ENCODE measurements at places on chromosomes 11 and 22. TPM values are rescaled to one million over a fixed set of nuclear protein-coding genes. Genes with fewer than 3 reads are reported as not detected.

GRCh38 chr11:62540804-62541701 lies 5.6 kb downstream of the AHNAK start:
- DNase-seq: peak; percentile 79

GRCh38 chr11:30000986-30001750 lies 15.7 kb downstream of the KCNA4 start:
- no peak for DNase-seq

DNA sequence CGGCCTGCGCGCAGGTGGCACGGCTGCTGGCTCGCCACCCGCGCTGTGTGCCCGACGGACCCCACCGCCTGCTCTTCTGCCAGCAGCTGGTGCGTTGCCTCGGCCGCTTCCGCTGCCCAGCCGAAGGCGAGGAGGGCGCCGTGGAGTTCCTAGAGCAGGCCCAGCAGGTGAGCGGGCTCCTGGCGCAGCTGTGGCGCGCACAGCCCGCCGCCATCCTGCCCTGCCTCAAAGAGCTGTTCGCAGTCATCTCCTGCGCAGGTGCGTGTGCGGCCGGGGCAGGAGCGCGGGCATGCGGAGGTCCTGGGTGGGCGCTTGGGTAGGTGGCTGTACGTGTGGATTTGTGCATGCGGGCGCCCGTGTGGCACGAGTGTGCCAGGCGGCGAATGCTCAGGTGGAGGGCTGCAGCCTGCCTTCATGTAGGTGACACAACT lies 8.0 kb downstream of the USP35 start:
- DNase-seq: no peak

The ANAPC15 gene
- total RNA-seq: 62.6 TPM

DNA sequence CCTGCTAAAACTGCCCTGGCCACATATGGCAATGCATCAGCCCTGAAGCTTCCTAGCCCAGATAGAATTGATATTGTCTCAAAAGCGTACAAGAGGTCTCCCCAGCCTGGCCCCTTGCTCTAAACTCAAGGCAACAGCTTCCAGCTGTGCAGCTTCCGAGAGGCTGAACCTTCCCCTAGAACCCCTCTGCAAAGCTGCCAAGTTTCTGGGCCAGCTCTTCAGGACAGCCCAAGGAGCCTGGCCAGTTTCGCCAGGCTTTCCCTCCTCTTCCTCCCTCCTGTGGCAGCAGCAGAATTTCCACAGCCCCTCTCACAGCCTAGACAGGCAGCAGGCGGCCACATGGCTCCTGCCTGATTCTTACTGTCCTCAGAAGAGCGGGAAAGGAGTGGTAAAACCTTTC lies 34.5 kb downstream of the NUMA1 start:
- no peak for DNase-seq

GRCh38 chr11:102669664-102670063 lies 35.9 kb downstream of the MMP27 start:
- DNase-seq: no peak

DNA sequence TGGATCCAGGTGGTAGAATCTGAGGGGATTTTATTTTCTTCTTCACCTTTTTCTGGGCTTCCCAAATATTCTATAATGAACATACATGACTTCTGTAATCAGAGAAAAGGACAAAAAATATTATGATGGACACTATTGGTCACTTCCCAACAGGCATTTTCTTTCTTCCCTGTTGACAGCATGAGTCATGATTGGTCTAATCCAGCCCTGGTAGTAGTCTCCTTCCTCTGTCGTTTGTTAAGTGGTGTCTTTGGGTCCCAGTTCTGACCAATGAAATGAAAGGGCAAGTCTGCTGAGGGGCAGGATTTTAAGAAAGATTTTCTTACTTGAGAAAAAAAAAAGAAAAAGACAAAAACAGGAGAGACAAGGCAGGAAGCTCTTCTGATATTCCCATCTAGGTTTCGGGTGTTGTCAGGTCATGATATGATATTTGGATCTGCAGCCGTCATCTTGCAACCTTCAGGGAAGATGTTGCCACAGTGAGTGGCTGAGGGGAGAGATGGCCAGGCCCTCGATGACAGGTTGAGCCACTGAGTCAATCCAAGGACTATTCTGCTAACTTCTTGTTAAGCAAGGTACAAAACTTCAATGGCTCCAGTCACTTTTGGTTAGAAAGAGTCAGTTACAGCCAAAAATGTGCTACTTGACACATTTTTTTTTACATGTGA lies 23.3 kb upstream of the PLEKHB1 start:
- DNase-seq: no peak

The OR52N4 gene
- total RNA-seq: 0.29 TPM

The SLC22A25 gene
- not detected for total RNA-seq

DNA sequence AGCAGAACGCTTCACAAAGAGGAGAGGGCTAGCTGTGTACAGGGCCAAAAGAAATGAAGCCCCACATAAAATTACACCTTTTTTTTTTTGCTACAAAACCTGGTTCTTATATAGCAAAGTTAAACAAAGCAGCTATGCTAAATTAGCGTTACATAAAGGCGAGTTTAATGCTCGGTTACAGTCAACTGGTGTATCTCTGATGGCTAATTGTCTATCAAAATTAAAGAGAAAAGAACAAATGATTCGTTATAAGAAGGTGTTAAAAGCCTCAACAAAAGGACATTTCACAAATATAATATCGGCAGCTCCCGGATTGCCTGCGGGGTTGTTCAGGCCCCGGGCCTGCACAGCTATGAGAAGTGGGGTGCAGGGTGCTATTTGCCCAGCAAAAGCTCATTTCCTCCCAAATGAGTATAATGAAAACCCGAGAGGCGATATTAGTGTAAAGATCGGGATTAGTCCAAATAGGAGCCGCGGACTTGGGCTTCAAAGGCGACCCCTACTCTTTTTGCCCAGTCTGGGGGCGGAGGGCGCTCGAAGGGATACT lies 13.3 kb upstream of the PAX6 start:
- no peak for DNase-seq

The C11orf87 gene
- total RNA-seq: not detected

- DNase-seq: no peak
Observed at GRCh38 chr22:30626413-30626812, 9.2 kb upstream of the SLC35E4 start.

GRCh38 chr22:37684803-37685615 lies 1.1 kb upstream of the NOL12 start:
- DNase-seq: no peak

DNA sequence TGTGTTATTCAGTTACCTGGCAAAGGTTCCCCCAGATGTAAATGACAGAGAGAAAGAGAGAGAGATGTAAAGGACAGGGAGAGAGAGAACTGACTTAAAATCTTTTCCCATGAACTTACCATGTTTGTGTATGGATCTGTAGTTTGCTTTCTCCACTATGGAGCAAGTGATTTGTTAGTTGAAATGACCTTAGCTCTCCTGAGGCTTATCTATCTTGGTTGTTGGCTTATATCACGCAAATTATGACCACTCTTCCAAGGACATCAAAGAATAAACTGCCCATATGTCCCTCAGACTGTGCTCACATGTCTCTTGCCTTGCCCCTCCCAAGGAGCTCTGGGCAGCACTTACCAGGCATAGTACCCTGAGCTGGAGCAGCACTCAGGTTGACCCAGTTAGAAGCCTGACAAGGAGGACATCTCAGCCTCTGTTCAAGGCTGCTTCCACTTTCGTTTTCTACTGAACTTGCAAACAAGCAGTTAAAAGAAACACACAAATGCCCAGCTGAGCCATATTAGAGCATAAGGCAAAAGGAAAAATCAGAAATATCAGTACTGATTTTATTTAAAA lies 95.3 kb upstream of the RCN1 start:
- peak; percentile 10 for DNase-seq

- DNase-seq: no peak
Observed at GRCh38 chr11:60756307-60757032, at the start of gene MS4A15. Gene MS4A15 (plus strand): TSS chr11:60756867. CDS start chr11:60763734, 6,867 bp downstream.

The TIMM10B gene
- 41.3 TPM for total RNA-seq

GRCh38 chr11:130473795-130474377 lies 25.4 kb downstream of the ADAMTS15 start:
- no peak for DNase-seq

The DYNC2H1 gene
- 1.4 TPM for total RNA-seq

DNA sequence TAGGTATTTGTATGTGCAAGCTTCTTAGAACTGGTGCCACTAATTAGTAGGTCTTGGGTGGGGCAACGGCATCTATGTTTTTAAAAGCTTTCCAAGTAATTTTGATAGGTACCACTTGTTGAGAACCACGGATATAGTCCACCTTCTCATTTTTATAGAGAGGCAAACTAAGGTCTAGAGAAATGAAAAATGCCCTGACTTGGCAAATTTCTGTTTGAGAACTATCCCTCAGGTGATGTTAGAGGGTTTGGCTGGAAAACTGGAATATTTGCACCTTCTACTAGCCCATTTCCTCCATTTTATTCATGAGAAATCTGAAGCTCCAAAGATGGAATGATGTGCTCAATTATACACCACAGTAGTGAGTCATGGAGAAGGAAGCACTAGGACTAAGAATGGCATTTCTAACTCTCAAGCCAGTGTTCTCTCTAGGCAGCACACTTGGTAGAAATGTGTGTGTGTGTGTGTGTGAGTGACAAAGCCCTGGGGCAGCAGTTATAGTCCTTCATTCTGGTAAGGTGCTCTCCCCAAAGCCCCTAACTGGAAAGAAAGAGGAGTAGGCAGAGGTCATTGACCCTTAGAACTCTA lies 1.8 kb upstream of the TMEM86A start:
- DNase-seq: no peak

- no peak for DNase-seq
Observed at GRCh38 chr11:93220078-93220477, 22.3 kb upstream of the SLC36A4 start.

DNA sequence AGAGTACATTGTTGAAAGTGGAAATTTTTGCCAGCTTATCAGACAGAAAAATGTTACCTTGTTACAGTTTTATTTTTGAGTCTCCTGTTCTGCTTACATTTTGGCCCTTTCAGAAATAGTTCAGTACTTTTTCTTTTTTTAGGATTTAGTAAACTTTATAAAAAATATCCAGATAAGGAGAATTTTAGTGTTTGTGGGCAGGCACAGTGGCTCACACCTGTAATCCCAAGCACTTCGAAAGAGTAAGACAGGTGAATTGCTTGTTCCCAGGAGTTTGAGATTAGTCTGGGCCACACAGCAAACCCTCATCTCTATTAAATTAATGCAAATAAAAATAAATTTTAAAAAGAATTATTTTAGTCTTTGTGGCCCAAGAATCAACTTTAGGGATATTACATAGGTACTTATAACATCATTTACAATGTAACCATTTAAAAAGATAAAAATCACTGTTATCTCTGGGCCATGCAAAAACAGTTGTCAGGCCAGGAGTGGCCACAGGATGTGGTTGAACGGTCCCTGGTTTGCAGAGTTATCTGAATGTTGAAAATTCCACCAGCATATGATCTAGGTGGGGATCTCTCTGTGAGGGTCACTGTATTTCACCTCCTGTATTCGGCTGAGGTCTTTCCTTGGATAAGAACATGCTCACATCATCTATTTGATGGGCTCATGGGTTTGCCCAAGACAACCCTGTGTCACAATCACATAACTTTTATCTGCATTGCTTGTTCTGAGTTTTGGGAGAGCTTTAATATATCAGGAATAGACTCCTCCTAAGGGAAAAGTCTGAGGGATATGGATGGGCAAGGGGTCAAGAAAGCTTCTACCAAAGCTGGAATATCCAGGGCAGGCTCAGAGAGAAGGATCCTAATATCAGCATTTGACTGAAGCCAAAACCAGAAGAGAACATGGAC lies 91.5 kb downstream of the GGTLC2 start:
- DNase-seq: no peak

The INSC gene
- 0.34 TPM for total RNA-seq

DNA sequence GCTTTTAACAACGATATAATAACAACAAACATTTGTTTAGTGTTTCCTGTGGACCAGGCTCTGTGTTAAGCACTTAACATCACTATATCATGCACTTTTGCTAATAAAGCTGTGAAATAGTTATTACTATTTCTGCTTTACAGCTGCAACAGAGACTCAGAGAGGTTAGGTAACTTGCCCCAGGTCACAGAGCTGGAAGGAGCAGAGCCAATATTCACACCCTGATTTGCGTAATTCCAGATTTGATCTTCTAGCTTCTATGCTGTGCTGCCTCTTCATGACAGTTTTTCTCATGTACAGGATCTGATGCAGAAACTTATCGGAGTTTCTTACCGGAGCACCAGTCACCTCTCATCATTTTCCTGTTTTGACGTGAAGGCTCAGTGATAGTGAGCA lies 33.6 kb upstream of the EHF start:
- DNase-seq: no peak

DNA sequence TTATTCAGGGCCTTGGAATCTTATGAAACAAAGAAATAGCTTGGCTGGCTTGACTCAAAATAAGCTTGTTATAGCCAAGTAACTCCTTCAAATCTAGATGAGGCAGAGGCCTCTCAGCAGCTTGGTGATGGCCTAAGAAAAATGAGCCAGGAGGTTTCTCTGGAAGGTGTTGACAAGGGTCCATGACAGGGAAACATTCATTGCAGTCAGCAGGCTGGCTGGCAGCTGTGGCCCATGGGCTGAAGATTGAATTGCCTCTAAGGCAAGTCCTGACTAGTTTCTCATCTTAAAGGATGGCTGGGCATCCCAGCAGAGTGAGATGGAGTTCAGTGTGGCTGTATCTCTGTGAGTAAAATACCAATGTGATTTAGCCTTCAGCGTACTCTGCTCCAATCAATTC lies 441.0 kb downstream of the NELL1 start:
- DNase-seq: no peak

DNA sequence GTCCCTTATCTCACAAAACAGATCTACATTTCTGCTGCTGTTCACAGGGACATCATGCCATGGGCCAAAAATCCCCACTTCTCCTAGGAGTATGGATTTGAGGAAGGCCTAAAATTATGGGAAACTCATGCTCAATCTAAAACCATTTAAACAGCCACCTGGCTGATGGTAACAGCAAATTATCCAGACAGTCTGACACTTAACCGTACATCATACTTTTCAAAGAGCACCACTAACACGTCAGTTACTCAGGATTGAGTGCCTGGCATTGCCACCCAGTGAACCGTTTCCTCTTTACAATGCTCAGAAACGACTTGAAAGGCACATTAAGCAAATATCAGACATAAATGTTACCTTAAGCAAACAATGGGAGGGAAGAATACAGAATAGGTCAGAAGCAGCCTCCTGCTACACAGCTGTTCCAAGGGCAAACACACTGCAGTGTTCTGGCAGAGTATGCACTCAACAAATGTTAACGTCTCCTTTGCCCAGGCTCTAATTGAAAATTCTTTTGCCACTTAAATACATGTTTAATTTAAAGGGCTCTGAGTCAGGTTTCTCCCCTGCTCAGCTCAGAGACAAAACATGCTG lies 18.8 kb upstream of the SLC36A4 start:
- no peak for DNase-seq

The ARHGAP8 gene
- total RNA-seq: 0.88 TPM

GRCh38 chr11:80462211-80462610 lies 1021.4 kb upstream of the TENM4 start:
- DNase-seq: no peak

The PARVA gene
- 0.33 TPM for total RNA-seq

- no peak for DNase-seq
Observed at GRCh38 chr22:46104170-46104880, 46.0 kb upstream of the PPARA start.

All from activated CD4-positive, alpha-beta memory T cell treated with anti-CD3 and anti-CD28 coated beads for 36 hours (primary cell).